ENCODE measurements at places on chromosomes 11 and 22.

DNA sequence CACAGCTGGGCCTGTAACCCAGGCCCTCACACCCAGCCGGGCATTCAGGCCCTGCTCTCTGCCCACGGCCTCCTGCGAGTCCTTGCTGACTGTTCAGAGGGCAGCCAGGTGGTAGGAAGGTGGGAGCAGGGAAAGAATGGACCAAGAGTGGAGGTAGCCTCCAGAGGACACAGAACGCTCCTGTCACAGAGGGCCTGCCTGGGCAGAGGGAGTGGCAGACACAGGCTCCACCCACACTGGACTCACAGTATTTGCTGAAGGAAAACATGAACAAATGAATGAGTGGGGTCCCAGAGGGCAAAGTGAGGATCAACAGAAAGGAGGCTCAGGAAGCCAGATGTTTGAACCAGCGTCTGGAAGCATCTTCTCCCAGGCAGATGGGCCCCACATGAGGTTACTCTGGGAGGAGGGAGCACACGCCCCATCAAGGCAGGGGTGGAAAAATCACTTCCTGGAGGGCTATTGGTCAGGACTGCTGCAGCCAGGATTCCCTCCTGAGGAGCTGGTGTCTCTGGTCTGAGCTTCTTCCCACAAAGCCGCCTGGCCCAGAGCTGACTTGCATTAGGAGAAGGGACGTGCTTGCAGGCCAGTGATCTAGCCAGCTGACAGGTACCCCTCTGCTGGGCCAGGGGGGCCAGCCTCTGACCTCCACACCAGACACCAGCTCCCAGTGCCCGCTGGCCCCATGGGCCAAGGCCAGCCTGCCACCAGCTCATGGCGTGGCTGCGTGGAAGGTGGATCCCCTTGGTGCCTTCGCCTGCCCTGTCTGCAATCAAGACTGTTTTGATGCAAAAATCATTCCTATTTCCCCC, 84.0 kb downstream of the THAP12 start:
- DNase-seq, result no peak

DNA sequence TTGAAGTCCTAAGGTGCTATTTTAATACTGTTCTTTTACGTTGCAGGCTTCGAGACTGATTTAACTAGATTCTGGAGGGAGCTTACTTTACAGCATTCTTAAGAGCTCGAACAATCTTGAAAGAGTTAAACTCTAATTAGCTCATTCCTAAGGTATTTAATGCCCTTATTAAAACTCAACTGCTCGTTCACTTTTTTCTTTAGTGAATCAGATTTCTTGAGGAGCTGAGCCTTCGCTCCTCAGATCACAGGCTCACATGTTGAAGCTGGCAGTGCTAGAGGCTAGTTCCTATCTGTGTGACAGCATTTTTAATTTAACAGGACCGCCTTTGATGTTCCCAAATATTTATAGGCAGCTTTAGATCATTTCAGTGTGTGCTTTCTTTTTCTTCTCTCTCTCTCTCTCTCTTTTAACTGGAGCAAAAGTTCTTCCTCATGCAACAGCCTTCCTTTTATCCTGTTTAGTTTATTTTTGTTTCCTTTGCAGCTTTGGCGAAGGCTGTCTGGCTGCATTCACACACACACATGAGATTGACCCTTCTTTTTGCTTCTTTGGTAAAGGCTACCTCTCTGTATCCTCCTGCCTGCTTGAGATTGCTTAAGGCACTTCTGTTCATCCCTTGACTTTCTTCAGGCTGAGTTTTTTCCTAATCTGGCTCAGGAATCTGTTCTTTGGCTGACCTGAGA, 21.0 kb downstream of the ZNRF3 start:
- DNase-seq, result no peak

GRCh38 chr11:64877390-64878222, 815 bp downstream of the EHD1 start:
- peak; percentile 73 for DNase-seq

- DNase-seq, result no peak
Measured at GRCh38 chr11:134677397-134677822, 265.4 kb upstream of the B3GAT1 start.

GRCh38 chr22:22565981-22566380, 6.9 kb upstream of the PRAME start:
- no peak for DNase-seq

GRCh38 chr11:116960930-116961329, 123.5 kb upstream of the APOA1 start:
- no peak for DNase-seq

DNA sequence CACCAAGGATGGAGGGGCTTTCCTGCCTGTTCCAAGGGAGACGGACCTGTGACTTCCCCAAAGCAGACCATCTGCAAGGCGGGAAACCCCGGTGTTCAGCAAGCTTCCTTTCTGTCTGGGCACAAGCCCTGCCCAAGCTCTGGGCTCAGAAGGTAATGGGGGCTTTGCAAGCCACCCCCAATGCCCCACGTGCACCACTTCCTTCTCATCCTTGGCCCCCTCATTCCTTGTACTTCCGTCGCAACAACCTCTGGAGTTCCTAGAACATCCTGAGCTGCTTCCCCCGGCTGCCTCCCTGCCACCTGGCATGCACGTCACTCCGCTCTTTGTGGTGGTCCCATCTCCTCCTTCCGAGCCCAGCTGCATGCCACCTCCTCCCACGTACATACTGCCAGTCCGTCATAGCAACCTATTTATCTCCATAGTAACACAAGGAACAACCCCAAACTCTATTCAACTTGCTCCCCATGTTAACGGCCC, 3.9 kb downstream of the MYEOV start:
- DNase-seq, result peak; percentile 69

DNA sequence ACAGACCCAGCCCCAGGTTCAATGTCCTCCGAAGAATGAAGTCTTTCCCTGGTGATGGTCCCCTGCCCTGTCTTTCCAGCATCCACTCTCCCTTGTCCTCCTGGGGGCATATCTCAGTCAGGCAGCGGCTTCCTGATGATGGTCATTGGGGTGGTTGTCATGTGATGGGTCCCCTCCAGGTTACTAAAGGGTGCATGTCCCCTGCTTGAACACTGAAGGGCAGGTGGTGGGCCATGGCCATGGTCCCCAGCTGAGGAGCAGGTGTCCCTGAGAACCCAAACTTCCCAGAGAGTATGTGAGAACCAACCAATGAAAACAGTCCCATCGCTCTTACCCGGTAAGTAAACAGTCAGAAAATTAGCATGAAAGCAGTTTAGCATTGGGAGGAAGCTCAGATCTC, 14.1 kb downstream of the APOL1 start:
- DNase-seq, result no peak

- no peak for DNase-seq
Measured at GRCh38 chr11:30009060-30009459, 7.8 kb downstream of the KCNA4 start.

DNA sequence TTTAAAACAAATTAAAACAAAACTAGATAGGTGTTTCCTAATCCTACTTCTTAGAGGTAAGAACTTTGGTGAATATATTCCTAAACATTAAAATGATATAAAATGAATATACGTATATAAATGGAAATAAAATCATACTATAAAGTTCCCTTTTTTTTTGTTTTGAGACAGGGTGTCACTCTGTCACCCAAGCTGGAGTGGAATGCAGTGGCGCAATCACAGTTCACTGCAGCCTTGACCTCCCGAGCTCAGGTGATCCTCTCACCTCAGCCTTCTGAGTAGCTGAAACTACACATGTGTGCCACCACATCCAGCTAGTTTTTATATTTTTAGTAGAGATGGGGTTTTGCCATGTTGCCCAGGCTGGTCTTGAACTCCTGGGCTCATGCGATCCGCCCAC, 44.9 kb downstream of the NPAT start:
- DNase-seq, result no peak

DNA sequence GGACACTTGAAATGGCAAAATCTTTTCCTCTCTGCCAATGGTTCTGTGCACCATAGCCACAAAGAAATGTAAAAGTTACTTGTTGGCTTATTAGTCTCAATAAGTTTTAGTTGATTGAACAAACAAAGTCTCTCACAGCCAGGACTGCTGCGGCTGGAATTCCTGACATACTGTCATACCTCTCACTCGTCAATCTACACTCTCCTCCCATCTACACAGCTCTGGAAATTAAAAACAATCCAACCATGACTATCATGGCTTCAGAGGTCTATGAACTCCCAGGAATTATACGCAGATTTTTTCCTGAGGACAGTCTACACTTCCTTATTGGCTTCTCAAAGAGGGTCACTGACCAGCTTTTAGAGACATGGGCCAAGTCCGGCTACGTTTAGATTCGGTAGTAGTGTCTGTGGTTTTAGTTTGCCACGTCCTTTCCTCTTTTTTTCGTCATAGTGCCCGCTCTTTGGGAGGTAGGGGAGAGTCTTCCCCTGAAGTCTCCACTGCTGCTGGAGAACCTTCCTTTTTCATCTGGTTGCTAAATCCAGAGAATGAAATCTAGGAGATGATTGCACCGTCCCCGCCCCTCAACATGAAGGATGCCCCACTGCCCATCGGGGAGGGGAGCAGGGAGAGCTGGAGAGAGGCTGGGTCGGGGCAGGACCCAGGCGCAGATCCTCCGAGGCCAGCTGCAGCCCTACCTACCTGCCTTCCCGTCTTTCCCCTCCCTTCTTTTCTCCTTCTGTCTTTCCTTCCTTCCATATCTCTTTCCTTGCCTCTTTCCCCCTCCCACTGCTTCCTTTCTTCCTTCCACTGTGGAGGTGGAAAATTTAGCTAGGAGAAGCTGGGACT, 1.0 kb upstream of the PLEKHB1 start:
- DNase-seq, result no peak

GRCh38 chr11:1438261-1438966, 48.2 kb downstream of the MOB2 start:
- no peak for DNase-seq

GRCh38 chr11:36218283-36218921, 70.8 kb downstream of the COMMD9 start:
- DNase-seq, result no peak

- no peak for DNase-seq
Measured at GRCh38 chr11:120302001-120302805, 22.9 kb upstream of the TLCD5 start.

GRCh38 chr22:17612057-17612456, 16.5 kb downstream of the ATP6V1E1 start:
- DNase-seq, result no peak

GRCh38 chr11:11301212-11301611, 51.8 kb downstream of the CSNK2A3 start:
- no peak for DNase-seq

DNA sequence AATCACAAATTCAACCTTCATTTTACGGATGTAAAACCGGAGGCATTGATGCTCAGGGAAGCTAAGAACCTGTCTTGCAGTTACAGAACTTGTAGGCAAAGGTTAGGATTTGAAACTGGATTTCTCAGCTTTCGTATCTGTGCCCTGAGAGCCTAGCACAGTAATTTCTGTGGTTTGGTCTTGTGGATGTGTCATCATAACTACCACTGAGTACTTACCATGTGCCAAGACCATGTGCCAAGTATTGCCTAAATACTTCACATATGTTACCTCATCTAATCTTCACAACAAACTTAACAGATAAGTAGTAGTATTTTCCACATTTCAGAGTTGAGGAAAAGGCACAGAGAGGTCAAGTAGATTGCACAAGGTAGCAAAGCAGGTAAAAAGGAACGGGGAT, 140.7 kb downstream of the NXPE2 start:
- DNase-seq, result no peak

- no peak for DNase-seq
Measured at GRCh38 chr22:17845327-17845726, 71.1 kb upstream of the BID start.

- DNase-seq, result no peak
Measured at GRCh38 chr22:37310075-37310606, 27.8 kb downstream of the CYTH4 start.

- DNase-seq, result no peak
Measured at GRCh38 chr11:28628412-28628811, 520.2 kb downstream of the METTL15 start.

DNA sequence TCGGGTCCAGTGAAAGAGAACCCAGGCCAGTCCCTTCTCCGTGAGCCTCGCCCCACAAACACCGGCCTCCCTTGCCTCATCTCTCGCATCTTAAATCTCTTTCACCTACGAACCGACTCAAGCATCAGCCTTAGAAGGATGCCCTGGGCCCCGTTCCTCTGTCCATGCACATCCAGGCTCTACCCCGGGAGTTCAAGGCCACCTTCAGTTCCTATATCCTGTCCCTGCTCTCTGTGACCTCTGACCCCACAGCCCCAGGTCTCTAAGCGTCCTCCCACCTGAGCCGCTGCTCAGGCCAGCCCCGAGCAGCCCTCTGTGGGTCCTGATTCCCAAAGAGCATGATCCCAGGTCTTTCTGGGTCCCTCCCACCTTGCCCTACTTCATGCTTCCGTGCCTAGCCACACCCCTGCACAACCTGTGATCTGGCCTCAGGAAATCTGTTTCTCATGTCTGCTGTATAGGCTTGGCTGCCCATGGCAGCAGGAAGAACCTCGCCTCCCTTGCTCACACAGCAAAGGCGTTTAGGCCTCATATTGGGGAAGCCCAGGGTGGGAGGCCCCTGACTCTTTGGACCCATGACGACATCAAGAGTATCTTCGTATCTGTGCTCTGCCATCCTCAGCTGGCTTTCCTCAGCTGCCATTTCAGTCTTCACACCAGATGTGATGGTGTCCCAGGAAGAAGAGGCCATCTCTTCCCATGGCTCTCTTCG, 77.5 kb upstream of the SEPTIN5 start:
- DNase-seq, result no peak

DNA sequence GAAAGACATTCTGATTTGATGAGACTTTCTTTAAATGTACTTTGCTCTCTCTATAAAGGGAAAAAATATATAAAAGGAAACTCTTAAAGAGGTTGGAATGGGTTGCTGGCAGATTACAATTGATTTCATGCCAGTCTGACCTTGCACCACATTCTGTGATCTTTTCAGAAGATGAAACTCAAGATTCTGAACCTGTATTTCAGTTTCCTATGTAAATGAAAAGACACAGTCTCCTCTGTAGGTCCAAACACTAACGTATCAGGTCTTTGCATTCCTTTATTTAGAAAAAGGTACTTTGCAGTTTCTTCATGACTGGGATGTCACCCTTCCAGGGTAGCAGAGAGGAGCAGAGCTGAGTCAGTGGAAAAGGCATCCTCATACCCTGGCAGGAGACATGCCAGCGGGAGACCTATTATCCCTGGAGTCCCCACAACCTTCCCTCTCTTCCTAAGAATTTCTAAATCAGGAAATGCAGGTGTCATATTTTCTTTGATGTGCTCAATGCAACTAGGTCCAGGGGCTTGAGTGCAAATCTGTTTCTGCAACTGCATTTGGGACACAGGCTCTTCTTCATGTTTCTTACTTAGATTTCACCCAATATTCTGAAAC, 282.6 kb downstream of the CADM1 start:
- no peak for DNase-seq

DNA sequence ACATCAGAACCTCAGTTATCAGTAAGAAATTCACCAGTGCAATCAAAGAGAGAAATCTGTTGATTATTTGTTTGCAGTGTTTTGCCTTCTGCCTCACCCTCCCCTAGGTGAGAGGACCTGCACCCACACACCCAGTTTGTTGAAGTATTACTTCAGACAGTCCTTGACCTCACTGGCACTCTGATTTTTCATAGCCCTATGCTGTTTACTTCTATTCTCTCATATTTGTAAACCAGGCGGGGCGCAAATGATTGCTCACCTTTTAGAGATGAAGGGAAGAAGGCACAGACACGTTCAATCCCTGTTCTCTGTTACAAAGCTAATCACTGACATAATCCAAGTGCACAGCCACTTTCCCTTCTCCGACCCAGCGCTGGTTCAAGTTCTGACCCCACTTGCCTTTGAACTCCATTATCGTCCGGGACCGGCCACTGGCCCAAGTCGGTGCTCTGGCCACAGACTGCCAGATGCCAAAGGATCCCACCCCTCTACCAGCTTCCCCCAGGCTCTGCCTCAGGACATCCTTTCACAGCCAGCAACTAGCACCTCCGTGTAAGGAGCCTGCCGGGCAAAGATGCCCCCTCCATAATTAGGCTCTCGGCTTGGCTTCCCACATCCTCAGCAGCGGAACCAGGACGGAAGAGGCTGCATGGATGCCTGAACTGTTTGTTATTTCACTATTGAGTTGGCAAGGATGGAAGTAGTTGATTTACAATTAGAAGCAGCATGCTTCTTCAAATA, 1.7 kb downstream of the ETS1 start:
- DNase-seq, result no peak
